Esophagus squamous epithelium (tissue), 5 donors: ENCODE measurements at places on chromosomes 11 and 22.

- DNase-seq: no peak
Observed at GRCh38 chr11:16511116-16512114, 155.1 kb upstream of the SOX6 start.

DNA sequence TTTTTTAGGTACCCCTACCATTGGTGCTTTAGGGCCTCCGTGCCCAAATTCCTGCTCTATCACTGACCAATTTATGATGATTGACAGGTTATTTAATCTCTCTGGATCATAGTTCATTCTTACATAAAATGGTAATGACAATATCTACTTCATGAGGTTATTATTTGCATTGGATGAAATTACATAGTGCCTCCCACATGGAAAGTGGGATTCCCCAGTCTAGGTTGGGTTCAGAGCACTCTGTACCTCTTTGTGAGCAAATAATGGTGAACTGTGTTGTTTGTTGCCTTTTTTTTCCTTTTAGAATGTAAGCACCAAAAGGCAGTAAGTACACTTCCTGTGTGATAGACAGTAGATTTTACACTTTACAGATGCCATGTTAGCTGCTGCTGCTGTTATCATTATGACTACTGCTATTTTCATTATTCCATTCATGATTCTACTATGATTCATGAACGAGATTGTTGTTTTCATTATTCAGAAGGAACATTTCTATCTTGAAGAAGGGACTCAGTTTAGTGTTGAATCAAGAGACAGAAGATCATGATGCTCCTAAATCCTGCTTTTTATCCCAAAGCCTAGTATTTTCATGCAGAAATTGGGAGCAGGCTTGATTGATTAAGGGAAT, 100.8 kb downstream of the ALX4 start:
- DNase-seq: no peak

DNA sequence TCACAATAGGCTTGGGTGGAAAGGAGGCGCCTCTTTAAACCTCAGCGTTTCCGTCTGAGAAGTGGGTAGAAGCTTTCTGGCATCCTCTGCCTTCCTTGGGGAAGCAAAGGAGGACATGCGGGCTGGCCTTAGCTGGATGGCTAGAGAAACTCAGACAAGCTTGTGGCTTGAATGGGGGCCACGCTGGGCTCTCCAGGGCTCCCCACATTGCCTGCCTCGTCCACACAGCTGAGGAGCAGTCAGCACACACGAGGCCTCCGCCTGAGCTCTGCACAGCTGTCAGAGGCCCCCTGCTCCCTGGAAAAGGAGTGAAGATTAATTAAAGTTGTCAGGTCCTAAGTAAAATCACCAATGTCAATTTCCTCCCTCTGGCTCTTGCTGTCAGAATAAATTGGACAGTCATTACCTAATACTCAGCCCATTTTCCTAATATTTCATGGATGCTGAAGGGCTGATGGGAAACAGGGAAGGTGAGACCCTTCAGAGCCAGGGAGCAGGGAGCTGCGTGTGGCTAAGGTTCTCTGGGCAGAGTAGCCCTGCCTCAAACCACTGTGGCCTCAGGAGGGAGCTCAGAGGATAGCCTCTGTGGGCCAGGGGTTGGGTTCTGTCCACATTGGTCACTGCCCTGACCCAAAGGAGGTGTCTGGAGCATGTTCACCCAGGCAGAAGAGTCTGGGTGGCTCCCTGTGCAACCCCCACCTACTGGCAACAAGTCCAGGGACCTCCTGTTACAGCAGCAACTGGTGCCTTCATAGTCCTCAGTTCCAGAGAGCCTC, 118.3 kb upstream of the CD82 start:
- no peak for DNase-seq

DNA sequence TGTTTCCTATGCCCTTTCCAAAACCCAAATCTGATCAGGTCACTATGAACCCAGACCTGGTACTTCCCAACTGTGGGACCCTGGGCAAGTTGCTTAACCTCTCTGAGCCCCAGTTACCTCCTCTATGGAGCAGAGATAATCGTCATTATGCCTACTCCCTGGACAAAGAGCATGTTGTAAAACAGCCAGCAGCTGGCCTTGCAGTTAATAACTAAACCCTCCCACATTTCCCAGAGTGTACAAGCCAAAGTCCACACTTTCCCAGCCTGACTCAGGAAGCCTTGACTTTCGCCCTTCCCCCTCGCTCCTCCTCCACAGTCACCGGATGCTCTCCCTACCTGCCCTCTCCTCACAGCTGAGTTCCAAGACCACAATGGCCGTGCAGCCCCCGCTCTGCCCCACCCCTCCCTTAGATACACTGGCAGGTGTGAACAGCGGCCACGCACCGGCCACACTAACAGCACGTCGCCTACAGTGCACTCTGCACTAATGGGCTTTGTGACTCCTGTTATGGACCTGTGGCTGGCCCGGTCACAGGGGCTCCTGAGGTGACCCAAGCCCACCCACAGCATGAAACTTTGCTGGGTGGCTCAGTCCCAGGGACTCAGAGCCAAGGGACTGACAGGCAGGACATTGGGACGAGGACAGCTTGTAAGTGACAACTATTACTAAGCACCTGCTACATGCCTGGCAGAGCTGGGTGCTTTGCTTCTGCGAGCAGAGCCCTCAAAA, 15.6 kb upstream of the MFNG start:
- DNase-seq: no peak

DNA sequence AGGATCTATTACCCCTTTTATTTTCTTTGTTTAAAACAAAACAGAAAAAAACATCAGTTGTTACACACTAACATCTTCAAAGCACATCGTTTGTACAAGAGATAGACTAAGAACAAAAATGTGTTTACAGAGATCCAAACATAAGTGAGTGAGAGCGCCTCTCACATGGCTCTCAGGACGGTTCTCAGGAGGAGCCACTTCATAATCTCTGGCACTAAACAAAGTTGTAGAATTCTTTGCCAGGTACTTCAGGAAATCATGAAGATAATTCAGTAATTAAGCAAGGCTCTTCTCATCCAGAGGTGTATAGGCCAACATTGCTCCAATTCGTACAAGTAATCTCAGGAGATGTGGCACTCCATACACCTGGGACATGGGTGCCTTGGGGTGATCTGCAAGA, 29.8 kb downstream of the PDE3B start:
- DNase-seq: no peak

GRCh38 chr11:57491371-57492061, 24.0 kb downstream of the SLC43A1 start:
- no peak for DNase-seq

GRCh38 chr11:80849253-80849652, 1408.4 kb upstream of the TENM4 start:
- no peak for DNase-seq

- no peak for DNase-seq
Observed at GRCh38 chr22:31151872-31152271, 8.1 kb upstream of the RNF185 start.

DNA sequence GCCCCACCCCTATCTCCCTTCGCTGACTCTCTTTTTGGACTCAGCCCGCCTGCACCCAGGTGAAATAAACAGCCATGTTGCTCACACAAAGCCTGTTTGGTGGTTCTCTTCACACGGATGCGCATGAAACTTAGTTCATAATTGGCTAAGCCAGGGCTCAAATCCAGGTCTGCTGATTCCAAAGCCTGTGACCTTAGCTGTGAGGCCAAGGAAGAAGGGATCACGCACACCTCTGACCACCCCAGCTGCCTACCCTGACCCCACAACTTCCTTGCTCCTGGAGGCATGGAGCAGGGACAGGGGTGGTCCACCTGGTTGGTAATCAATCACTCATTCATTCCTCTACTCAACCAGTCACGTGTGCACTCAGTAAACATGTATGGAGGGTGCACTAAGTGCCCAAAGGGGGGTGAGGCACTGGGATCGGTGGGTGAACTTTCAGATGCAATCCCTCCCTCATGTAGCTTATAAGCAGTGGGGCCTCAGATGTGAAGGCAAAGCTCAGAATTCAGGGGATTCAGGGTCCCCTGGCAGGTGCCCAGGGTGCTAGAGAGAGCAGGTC, 10.3 kb downstream of the FXYD2 start:
- no peak for DNase-seq

- peak; percentile 74 for DNase-seq
Observed at GRCh38 chr22:31676700-31677099, 14.7 kb upstream of the PISD start.

DNA sequence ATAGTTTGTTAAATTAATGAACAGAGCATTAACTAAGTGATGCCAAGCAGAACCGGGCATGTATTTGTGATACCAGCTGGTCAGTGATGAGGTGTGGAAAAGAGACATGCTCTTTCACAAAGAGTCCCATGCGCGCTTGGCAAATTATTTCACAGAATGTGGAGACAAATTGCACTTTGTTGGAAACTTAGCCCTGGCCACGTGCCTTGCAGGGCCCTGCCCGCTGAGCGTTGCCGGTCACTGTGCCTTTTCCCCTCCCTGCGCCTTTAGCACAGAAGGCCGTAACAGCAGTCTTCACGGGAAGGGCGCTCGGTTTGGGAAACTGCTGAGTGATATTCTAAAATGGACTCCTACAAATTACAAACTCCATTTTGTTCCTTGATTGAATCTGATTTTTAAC, 235.9 kb downstream of the TBC1D22A start:
- no peak for DNase-seq

- DNase-seq: no peak
Observed at GRCh38 chr22:38740116-38740723, 15.6 kb downstream of the SUN2 start.

- no peak for DNase-seq
Observed at GRCh38 chr22:42437488-42438292, 5.5 kb upstream of the NFAM1 start.

- no peak for DNase-seq
Observed at GRCh38 chr11:66840317-66841091, 2.7 kb upstream of the RCE1 start.

DNA sequence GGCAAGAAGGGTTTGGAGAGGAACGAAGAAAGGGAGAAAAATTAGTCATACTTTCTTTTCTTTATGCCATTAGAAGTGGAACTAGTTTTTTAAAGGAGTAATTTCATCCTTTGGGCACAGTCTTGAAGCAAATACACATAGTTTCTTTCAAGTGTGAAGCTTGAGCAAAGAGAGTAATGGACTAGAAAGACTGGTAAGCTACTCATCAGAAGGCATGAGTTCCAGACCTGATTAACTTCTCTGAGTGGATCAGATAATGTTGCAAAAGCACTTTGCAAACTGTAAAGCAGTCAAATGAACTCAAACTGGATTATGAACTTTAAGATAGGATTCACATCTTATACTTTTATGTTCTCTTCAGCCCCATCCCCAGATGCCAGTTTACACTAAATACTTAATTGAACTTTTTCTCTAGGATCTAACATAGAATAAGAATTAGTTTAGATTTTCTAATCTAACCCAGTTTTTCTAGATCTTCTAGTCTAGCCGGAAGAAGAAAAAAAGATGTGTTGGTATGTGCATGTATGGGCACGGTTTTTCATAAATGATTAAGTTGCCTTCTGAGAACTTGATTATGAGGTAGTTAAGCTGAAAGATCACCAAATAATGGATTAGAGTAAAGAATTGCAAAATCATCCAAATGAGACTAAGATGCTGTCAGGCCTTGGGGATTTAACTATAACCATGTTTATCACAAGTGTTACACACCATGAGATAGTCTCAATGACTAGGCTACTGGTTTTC, 2.5 kb downstream of the DDIAS start:
- no peak for DNase-seq

GRCh38 chr11:119533921-119534736, 111.2 kb upstream of the THY1 start:
- no peak for DNase-seq

GRCh38 chr11:122304306-122304705, 188.3 kb upstream of the BLID start:
- no peak for DNase-seq

DNA sequence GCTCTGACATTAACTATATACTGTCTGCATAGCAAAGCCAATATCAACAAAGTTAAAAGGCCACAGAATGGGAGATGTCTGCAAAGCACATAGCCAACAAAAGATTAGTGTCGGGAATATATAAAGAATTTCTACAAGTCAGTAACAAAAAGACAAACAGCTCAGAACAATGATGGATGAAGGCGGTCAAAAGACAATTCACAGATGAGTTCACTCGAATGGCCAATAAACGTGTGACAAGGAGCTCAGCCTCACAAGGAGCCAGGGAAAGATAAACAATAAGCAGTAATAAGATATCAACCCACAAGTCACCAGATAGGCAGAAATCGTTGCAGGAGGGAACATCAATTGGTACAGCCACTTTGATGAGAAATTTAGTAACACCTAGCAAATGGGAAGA, 106.0 kb upstream of the ISX start:
- no peak for DNase-seq

DNA sequence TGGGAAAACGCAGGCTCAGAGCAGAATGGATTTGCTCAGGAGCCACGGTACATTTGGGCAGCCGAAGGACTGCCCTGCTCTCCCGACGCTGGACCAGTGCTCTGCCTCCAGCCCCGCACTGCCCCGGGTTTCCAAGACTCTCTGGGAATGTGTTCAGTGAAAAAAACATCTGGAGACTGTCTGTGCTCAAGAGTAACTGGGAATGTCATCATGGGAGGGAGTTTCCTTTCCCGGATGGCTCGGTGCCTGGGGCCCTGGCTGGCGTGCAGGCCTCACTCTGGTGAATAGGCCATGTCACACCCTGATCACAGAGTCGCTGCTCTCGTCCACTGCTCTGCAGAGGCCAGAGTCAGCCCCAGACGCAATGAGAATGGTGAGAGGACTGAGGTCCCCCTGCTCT, 9.8 kb upstream of the APOL6 start:
- no peak for DNase-seq

DNA sequence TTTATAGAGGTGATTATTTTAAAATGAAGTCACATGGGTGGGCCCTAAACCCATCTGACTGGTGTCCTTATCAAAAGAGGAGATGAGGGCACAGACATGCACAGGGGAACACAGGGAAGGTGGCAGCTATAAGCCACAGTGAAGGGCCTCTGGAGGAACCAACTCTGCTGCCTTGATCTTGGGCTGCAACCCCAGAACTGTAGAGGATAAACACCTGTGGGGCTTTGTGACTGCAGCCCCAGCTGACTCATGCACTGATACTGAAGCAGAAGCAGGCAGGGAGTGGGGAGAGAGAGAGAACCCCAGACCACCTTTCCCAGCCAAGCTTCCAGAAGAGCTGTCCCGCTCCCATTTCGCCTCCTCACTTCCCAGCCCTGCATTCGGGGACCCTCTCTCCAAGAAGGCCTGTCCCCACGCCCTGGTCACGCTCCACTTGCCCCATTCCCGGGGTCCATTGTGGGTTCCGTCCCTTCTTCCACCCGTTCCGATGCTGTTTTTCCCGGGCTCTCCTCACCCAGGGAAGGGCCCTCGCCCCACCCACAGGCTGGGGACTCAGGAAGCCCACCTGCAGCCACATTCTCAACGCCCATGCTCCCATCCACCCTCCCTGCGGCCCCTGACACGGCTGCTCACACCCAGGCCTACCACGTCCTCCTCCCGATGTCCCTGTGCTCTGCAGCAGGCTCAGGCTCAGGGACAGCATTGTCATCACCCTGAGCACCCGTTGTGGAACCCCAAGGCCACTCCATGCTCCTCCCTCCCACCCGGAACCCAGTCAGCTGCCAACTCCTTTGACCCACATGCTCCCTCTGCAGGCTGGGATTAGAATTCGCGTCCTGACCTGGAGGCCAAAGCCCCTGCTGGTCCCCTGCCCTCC, 90.8 kb upstream of the SHANK2 start:
- DNase-seq: no peak

GRCh38 chr11:64152841-64153691, 12.8 kb downstream of the MACROD1 start:
- DNase-seq: no peak
